Hippocampal formation (tissue), 2 donors: ENCODE measurements at places on chromosomes 3 and 15.

DNA sequence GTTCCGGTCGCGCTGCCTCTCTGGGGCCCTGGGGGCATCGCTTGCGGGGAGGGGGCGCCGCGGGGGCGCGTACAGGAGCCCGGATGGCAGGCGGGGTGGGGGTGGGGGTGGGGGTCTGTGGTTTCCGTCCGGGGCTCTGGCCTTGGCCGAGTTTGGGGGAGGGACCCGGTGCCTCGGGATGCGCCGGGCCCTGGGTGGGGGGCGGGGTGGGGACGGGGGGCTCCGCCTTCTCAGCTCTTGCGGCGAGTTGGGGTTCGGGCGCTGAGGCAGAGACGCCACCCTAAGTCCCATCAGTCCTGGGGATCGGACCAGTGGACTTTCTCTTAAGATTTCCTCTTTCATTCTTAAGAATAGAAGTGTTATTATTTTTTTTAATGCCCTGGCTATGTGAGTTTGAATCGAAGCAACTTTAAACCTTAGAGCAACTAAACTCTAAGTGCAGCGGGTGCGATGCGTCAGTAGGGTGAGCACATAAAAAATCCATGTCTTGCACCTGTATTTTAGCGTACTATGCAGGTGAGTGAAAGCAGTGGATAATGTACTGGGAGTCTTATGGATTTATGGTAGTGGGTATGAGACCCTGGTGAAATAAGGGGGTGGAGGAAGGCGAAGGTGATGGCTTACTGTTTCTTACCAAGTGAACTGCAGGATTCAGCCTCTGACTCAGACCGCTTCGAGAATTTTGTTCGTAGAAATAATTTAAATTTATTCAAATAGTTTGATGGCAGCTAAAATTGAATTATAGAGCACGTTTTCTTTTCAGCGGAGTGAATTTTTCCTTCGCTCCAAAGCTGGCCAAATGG, 762 bp downstream of the CTNNB1 start:
- no peak for DNase-seq

DNA sequence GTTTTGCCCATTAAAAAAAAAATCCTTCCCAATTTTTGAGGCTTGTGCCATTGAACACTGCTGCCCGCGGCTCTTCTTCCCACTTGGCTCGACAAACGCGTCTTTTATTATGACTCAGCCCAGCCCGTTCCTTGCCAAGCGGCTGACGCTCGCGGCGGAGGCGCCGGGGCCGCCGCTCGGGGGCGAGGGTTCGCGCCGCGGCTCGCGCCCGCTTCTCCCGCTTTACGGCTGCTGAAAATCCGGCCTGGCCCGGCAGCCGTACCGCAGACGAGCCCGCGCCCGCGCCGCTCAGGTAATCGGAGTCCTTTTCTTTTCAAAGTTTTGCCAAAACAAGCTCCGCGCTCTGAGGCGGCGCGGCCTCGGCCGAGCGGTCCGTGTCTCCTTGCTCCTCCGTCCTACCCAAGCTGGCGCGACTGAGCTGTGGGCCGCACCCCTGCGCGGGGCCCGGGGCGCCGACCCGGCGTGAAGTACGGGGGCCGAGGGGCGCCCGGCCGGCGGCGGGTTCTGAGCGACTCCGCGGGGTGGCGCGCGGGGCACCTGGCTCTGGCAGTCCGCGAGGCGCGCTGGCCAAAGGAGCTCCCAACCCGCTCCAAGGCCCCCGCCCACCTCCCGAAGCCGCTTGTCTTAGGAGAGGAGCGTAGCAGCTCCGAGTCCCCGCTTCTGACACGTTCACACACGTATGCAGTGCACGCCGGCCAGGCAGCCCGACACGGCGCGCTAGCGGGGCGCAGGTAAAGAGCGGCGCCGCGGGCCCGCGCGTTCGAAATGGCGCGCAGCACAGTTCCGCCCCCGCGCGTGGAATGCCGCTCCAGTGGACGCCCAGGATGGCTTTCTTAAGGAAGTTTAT, 418.2 kb upstream of the NAALADL2 start:
- DNase-seq: peak; percentile 74

DNA sequence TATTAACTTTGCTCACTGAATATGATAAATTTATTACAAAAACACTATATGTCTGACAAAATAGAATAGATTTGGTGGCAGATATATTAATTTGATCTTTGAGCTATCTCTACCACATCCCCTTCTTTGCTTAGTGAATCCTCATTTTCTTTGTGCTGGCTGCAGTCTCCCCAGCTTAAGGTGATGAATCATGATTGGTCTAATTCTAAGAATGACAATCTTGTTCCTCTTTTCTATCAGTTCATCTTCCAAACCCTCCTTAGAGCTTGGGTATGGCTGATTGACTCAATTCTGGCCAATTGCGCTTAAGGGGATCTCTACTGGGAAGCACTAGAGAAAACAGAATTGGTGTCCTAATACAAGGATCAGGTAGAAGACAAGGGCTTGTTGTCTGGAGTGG, 309.6 kb upstream of the GOLIM4 start:
- DNase-seq: no peak

- no peak for DNase-seq
Measured at GRCh38 chr3:160018959-160019358, 30.3 kb downstream of the IL12A start.

- DNase-seq: no peak
Measured at GRCh38 chr3:139113993-139114375, 69.3 kb upstream of the PRR23C start.

DNA sequence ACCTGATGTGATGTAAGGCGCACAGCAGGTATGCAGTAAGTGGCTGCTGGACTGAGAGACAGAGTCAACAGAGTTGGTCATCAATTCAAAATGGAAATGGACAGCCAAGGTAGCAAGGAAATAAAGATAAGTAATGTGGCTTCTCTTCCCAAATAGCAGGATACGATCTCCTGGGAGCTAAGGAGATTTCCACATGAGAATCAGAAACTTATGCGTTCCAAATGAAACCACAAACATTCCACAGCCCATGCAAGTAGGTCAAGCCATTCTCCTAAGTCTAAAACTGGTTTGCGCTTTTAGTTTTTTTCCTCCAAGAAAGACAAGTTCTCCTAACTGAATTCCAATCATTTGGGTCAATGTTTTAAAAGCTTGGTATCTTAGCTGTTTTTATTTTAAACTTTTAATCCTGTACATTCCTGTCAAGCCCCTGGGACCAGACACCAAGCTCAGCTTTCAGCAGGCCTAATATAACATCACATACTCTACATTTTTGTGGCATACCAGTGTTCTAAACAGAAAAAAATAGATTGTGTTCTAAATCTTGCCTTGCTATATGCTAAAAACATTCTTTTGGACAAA, 73.7 kb upstream of the TSPAN3 start:
- no peak for DNase-seq

DNA sequence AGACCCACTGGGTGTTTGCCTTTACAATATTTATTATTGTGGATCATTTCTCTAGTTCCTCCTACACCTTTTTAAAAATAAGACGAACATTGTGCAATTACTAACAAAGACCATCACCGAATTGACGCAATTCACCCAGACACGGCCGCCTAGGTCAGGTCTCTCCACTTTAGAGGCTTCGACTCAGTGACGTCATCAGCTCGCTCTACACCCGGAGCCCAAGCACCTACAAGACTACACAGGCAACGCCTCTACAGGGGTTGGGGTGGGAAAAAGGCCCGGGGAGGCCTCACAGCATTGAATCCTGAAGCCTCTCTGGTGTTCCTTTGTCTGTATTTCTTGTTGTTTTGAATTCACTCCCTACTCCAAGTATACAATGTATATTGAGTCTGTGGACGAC, 16.6 kb downstream of the ZIC4 start:
- DNase-seq: no peak

- DNase-seq: no peak
Measured at GRCh38 chr3:139319428-139320402, 24.1 kb upstream of the MRPS22 start.

DNA sequence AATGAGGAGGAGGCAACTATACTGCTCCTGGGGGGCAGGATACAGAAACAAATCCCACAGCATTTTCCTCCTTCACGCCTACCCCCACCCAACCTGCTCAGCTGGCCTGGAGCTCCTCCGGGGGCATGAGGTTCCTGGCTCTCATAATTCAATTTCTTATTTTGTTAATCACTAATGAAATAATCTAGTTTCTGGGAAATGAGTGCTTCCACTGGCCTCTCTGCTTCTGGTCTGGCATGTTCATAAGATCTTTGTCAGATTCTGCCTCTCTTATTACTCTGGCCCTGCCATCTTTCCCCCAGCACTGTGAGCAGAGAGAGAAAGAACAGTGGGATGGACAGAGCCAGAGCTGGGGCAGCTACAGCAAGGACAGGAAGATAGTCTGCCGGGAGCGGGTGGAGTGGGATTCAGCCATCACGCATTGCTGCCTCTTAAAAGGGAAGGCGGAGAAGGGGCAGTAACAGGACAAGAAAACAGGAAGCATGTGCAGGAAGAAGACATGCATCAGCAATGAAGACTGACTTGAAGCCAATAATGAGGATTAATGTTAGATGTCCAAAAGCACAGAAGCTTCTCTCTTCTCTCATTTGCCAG, 13.6 kb downstream of the RPAP1 start:
- DNase-seq: no peak

DNA sequence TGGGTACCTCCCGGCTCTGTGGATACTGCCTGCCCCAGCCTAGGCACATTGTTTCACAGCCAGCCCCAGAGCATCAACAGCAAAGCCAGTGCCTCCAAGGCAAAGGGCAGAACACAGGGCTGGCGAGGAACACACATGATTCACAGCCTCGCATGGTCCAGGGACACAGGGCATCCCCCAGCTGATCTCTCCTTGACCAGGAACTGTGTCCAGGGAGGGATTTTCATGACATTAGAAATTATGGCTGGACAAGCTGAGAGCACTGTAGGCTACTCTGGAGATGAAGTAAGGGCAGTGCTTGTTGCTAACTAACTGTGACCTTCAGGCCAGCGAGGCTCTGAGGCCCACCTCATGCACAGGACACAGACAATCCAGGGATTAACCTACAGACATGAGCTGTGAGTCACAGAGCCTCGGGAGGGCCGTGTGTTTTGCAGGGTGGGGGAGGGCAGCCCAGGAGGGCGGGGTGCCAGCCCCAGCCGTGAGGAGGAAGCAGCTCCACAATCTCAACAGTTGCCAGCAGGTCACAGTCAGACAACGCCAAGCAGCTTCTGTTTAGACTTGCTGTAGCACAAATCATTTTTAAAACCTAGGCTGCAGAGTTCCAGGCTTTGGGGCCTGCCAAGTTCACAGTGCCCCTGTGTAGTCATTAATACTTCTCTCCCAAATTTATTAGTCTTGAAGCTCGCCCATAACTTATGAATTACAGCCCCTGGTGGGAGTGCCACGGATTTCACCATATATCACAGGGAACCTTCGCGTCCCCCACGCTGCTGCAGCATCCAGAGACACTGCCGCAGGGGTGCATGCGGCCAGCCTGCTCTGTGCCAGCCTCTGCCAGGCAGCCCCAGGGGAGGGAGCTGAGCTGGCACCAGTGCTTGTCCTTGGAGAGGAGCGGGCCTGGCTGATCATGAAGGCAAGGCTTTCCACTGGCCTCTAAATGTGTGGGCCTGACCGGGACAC, 114.7 kb downstream of the ETFA start:
- DNase-seq: peak; percentile 37

DNA sequence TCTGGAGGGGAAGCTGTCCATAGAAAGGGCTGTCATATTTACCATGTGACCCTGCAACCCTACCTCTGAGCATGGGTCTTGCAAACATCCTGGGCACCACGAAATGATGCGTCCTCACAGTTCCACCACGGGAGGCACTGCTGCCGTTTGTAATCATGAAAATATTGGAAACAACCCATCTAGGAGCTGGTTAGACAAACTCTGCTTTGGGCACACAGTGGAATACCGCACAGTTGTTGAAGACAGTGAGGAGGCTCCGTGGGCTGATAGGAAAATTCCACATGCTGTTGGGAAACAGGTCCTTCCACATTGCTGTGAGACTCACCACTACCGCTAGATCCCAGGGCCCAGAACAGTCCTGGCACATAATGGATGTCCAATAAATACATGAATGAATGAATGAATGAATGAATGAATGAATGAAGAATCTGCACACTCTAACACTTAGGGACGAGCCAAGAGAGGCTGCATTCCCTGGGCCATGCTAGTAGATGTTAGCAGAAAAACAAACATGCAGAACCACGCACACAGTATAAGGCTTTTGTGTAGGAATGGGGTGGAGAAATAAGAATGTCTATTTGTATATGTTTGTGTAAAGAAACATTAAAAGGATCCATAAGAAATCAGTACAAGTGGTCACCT, 40.6 kb downstream of the TPRA1 start:
- no peak for DNase-seq

DNA sequence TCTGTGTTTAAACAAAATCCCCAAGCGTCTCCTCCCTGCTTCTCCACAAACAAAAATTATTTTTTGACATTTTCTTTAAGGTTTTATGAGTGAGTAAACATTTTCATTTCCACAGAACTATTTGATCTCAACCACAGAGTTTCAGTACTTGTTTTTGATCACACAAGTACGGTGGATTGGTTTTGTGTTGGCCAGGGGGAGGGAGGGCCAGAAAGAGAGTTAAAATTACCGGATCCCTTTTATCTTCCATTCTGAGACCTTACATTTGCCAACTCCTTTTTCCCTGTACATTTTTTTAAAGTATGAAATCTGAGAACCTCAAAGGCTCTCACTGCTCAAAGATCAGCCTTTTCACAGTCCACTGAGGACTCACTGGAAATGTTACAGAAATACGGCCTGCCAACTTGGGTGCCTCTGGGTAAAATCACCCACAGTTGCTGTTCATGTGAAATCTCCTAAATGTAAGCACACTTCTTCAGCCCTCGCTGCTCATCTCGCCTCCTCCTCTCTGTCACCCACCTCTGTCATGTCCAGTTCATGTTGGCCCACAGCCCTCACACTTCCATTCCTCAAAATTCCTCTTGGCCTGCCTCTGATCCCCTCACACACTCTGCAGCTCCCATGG, 1.7 kb downstream of the HOMER2 start:
- no peak for DNase-seq

- DNase-seq: no peak
Measured at GRCh38 chr3:197308591-197308990, 10.2 kb upstream of the DLG1 start.

- no peak for DNase-seq
Measured at GRCh38 chr3:149243540-149243939, 21.9 kb upstream of the CP start.

DNA sequence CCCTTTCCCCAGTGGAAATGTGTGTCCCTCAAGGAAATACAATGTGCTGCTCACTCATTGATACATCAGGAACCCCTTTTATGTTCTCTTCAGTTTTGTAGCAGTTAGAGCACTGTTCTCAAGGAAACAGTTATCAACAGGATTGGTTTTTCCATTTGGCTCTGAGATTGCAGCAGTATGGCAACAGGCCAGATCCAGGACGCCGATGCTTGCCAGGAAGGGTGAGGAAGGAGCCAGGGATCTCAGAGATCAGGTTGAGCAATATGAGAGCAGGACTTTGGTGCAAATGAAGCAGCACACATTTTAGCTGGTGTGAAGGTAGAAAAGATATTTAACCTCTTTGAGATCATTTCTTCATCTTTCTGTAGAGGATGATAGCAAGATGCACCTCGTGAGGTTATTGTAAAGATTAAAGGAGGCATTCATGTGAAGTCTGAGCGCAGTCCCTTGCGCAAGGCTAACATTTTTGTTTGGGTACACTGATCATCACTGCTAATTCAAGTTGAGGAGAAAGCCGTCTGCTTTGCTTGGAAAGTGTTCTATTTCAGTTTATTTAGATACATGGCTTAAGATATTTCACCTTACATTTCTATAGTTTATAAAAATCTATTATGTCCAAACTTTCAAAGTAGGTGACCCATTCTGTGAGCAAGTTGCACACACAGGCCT, 68.5 kb downstream of the KCNH8 start:
- no peak for DNase-seq

GRCh38 chr15:96343113-96344059, 12.9 kb downstream of the NR2F2 start:
- no peak for DNase-seq

- DNase-seq: no peak
Measured at GRCh38 chr3:114550165-114550564, 256.3 kb downstream of the TIGIT start.
